NCI-H69 (cell line): ENCODE measurements at places on chromosomes 6 and 20.

DNA sequence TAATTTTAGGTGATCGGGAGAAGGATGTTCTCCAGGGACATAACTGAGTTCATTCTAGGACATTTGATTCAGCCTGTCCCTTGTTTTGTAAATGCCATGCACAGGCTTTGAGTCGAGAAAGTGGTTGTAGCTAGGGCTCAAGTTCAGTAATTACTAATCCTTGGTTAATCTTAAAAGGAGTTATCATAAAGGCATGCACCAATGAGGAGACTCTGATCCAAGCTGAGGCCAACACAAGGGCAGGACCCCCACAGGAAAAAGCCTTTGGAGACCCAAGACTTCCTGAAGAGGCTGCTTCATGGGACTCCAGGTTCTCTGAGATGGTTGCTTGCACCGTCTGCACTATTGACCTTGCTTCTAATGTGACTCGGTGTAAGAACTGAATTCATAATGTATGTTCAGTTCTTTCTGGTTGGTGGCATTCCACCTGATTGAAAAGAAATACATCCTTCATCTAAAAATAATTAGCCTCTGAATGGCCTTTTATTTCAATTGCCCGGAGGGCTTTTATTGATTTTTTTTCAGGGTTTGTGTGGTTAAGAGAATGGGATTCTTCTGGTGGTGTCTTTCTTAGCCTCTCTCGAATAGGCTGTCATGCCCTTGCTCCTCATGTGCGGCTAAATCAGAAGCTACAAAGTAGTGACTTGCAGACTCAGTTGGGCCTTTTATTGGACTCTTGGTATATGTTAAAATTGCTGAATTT is 201.7 kb upstream of the PLCB4 start:
- no peak for DNase-seq

GRCh38 chr20:1296922-1297321 is 30.8 kb downstream of the SNPH start:
- DNase-seq: peak; percentile 49

GRCh38 chr6:136539967-136540652 is 10.1 kb downstream of the MAP7 start:
- DNase-seq: peak; percentile 70

DNA sequence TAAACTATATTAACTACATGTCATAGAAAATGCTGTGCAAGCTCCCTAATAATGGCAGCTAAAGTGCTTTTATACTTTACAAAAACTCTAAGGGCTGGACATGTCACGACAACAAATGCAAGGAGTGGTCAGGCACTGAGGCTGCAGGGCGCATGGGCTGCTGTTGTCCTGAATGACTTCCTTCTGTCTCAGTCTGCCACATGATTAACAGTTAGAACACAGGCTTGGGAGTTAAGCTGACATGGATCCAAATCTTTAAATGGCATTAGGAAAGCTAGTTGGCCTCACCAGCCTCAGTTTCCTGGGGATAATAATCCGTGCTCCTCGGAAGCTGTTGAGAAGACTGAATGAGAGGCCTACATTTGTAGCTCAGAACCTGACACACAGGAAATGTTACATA is 57.4 kb downstream of the PREP start:
- no peak for DNase-seq

GRCh38 chr20:24148372-24148771 is 159.8 kb upstream of the GGTLC1 start:
- no peak for DNase-seq

GRCh38 chr20:56691325-56691998 is 62.4 kb downstream of the TFAP2C start:
- DNase-seq: no peak

- no peak for DNase-seq
Measured at GRCh38 chr6:54361188-54361587, 52.9 kb downstream of the TINAG start.

DNA sequence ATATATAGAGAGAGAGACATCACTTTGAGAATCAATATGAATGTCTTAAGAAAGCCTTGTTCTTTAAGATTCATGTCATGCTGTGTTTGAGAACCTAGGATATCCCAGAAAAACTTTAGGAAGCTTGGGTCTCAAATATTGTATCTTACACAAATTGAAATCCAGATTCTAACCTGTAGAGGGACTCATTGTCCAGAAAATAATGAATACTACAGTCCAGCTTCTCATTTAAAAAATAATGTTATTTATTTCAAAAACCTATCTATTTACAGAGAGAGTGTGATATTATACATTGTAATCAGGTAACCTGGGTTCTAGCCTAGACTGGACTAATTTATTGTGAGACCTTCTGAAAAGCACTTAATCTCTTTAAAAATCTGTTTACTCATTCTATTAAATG is 4.2 kb downstream of the RFX6 start:
- DNase-seq: peak; percentile 3

DNA sequence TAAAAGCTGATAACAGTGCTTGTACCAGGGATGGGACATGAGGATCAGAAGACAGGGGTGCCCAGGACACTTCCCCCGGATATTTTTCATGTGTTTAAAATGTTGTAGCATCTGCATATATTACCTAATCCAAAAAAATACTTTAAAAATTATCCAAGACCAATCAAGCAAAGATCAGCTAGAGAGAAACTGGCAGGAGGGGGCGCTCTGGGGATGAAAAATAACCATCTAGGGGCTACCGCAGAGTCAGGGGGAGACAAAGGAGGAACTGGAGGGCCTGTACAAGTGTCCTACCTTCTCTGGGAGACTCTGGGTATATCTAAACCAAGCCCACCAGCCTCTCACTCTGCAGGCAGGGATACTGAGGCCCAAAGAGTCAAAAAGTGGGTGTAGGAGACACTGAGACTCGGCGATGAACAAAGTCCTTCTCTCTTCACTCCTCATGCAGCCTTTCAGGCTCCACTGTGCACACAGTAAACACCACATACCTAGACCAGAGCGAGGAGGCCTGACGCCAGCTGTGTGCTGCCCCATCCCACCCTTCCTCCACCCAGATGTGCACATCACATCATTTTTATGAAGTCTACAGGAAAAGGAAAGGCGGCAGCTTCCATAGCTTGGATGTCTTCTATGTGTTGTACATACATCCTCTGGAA is 9.8 kb downstream of the RIMS4 start:
- no peak for DNase-seq

GRCh38 chr6:112785408-112785807 is 438.3 kb downstream of the RFPL4B start:
- DNase-seq: no peak

DNA sequence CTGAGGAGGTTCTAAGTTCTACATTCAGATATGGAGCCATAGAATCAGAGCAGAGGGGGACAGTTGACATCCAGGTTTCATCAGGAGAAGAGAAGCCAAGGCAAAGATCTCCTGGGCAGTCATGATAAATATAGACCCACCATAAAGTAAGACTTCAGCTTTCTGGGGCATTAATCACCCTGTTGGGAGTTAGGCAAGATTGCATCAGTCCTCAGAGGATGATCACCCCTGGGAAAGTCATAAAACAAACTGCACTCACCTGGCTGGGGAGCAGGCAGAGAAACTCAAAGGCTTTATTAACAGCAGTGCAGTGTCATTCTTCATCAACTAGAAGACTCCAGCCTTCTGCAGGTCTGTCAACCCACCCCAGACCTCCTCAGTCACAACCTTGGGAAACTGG is 301.3 kb upstream of the JARID2 start:
- peak; percentile 15 for DNase-seq

- peak; percentile 86 for DNase-seq
Measured at GRCh38 chr20:33373735-33374605, 27.3 kb downstream of the CDK5RAP1 start.

GRCh38 chr20:51108638-51109363 is 85.9 kb upstream of the KCNG1 start:
- no peak for DNase-seq

DNA sequence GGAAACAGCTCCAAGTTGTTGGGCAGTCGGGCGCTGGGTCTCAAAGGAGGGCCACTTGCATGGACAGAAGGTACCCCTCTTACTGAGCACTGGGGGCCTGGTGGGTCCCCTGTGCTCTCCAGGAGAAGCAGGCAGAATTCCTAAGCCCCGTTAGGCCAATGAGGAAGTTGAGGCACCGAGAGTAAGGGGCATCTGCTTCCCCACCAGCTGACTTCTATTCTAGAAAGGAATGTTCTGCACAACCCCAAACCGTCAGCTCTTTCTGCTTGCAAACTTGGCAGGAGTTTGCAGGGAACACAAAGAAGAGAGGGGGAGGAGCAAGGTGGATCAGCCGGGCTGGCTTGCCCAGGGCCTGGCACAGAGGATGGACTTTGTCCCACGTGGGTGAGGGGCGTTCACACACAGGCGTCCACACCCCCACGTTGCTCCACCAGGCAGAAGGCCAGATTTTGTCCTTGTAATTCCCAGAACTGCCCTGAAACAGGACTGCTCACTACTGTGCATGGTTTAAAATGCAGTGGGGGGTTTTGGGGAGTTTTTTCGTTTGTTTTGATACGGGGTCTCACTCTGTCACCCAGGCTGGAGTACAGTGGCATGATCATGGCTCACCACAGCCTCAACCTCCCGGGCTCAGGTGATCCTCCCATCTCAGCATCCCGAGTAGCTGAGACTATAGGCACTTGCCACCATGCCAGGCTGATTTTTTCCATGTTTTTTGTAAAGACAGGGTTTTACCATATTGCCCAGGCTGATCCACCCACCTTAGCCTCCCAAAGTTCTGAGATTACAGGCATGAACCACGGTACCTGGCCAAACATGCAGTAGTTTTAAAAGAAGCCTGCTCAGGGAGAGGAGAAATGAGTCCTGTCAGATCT is 93.3 kb downstream of the SNX5 start:
- peak; percentile 21 for DNase-seq

DNA sequence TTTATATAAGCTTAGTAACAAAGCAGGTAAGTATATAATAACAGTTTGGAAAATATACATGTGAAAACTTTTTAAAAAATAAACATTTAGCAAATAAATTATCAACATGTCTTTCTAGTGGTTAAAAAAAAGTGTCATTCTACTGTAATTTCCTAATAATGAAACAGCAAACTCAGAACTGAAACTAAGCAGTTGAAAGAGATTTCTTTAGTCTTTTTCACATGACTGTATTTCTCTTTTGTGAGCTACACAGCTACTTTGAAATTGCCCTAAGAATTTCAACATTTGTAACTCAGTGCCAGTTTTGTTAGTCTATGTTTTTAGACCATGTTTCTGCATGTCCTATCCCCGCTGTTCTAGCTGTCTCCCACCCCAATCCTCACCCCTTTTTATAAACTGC is 28.4 kb upstream of the SDHAF4 start:
- DNase-seq: no peak

- peak; percentile 53 for DNase-seq
Measured at GRCh38 chr20:36305602-36306551, at the start of gene DLGAP4. Gene DLGAP4 (plus strand): TSS chr20:36306339. CDS start chr20:36431718, 125,379 bp downstream.

- DNase-seq: no peak
Measured at GRCh38 chr6:6409397-6410030, 89.1 kb upstream of the F13A1 start.

DNA sequence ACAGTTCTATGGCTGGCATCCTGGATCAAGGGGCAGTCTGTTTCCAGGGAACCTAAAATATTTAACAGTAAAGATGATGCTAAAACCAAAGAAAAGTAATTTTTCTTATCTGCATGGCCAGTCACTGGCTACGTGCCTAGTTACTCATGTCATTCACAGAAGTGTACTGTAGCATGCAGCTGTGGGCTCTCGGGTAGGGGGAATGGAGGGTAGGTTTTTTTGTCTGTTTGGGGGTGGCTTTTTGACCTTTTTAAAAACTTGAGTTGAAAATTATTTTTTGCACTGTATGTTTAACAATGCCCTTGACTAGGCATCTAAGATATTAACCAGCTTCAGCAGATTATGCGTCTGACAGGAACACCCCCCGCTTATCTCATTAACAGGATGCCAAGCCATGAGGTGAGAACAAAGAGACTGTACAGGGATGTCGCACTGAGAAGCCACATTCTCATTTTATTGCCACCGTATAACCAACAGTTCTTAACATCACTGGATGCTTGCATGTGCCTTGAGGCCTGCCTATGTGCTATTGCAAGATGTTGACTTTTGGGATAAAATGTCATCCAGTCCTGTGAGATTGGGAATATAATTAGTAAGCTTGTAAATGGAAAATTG is 30.3 kb upstream of the MAPK13 start:
- DNase-seq: no peak

DNA sequence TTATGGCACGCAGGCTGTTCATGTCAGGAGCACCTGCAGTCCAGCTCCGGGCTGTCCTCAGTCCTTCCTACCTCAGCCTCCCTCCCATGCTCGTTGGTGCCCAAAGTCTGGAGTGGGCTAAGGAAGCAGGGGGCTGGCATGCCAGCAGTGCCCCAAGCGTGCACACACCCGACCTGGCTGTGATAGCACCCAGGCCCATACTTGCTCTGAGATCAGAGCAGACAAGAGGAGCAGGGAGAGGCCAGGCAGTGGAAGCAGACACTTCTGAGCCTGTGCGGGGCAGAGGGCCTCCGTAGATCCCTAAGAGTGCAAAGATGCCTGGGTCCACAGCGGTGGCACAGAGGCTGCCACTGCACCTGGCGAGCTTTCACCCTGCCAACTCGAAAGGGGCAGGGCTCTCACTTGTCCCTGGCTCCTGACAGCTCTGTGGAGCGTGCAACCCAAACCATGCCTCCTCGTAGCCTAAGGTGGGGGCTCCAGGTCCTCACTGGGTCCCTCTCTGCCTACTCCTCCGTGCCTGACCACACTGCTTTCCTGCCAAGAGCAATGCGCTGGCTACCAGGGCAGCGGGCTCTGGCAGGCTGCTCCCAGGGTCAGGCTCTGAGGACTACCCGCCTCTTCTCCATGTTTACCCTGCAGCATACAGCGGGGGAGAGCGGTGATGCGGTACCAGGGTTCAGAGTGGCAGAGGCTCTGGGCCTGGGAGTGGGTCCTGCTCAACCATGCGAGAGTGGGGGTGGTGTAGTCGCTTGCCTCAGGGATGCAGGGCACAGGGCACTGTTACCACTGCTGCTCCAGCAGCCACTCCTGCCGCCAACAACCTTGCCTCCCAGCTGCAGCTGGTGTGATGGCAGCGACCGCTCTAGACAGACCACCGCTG is 59.5 kb downstream of the MANEA start:
- DNase-seq: no peak

- DNase-seq: no peak
Measured at GRCh38 chr6:148677594-148678476, 69.0 kb upstream of the UST start.

- DNase-seq: no peak
Measured at GRCh38 chr6:153634416-153634815, 404.6 kb upstream of the OPRM1 start.

GRCh38 chr6:138336221-138336620 is 41.5 kb upstream of the SMIM28 start:
- DNase-seq: no peak

- no peak for DNase-seq
Measured at GRCh38 chr20:9141070-9141469, 72.2 kb downstream of the PLCB4 start.

GRCh38 chr6:134630508-134631121 is 312.7 kb upstream of the SGK1 start:
- no peak for DNase-seq

- no peak for DNase-seq
Measured at GRCh38 chr6:23505026-23505425, 621.0 kb upstream of the NRSN1 start.

DNA sequence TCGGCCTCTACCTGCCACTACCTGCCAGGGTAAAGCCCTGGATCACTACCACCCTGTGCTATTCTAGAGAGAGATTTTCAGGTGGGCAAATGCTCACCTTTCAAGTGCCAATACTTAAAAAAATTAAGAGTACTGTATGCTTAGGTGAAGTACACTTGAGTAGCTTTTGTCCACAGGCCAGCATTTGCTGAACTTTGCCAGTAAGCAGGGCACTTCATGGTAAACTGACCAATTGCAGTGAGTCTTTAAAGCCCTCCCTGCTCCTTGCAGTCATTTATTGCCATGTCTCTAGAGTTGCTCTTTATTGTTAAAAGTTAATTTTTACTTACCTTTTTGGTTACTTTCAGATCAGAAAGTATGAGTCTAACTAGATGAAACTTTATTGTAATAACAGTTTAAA is 58.5 kb downstream of the PLAGL1 start:
- no peak for DNase-seq
